ENCODE measurements at places on chromosomes 2 and 18.

- DNase-seq = no peak
Observed at GRCh38 chr18:59835605-59836379, 64.0 kb upstream of the PMAIP1 start.

- no peak for DNase-seq
Observed at GRCh38 chr2:20381457-20381856, 30.8 kb upstream of the PUM2 start.

- DNase-seq = no peak
Observed at GRCh38 chr2:206083602-206084438, 2.2 kb downstream of the INO80D start.

DNA sequence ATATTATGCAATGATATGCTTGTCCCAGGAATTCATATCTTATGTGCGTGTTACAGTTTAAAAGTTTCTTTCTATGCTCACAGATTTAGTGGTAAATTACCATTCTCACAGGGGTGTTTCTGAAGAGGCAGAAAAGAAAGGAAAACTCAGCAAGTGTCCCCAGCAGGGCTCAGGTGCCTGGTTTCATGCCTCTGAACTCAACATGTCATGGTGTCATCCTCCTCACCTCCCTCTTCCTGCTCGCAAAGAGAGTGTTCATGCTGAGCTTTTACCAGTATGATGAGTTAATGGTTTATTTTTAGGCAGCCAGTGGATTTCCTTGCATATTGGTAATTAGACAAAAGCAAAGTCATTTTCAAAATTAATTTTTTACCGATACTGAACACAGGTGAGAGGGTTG, 492.9 kb upstream of the ZEB2 start:
- no peak for DNase-seq

GRCh38 chr2:64036034-64036705, 16.9 kb upstream of the VPS54 start:
- DNase-seq = peak; percentile 60

DNA sequence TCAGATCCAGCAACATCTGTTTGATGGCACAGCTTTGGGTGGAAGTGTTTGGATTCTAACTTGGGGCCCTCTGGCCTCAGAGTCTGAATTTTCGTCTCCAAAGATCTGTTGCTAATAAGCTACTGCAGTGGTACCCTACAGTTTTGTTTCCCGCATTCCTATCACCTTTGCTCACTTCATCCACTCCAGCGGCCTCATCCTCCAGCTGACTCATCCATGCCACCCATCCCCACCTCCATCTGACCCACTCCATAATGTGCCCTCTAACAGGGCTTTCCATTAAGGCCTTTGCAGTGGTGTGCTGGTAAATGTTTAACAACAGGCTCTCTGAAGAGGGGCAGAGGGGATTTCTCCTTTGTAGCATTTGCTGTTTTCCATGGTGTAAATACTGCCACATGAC, 225.5 kb downstream of the TGIF1 start:
- DNase-seq = no peak

DNA sequence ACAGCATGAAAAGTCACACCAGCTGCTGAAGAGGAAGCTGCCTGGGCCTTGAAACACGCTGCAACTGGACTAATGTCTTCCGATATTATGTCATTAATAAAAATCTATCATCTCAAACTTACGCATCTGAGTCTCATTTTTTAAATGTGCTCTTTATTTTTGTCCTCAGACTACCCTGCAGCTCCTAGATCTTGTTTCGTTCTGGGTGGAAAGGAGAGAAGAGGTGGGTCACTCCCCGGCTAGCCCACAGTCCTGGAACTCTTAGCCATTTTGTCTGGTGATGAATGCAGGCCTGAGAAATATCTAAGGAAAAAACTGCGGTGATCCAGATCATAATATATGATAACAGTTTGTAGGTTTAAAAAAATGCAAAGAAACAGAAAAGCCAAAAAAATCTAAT, 73.3 kb downstream of the TXNL1 start:
- no peak for DNase-seq

GRCh38 chr2:73260338-73260984, 23.8 kb downstream of the FBXO41 start:
- no peak for DNase-seq

GRCh38 chr2:33366473-33366872, 110.0 kb upstream of the RASGRP3 start:
- DNase-seq = no peak

GRCh38 chr2:173654161-173654895, 299.7 kb downstream of the CDCA7 start:
- no peak for DNase-seq

DNA sequence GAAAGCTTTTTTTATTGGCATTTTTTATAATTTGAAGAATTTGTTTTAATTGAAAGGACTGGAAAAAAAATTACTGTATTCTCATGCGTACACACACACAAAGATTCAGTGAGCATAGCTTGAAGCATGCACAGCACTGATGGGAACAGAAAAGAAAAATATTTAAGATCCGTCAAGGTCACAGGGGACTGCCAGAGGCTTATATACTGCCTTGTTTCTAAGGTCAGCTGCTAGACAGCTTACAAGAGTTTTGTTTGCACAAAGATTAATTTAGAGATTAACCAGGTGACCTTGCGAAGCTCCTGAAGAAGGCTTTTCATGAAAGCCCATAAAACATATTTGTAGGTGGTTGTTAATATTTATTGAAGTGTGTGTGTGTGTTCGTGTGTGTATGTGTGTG, 396.3 kb downstream of the TRIB2 start:
- DNase-seq = no peak

DNA sequence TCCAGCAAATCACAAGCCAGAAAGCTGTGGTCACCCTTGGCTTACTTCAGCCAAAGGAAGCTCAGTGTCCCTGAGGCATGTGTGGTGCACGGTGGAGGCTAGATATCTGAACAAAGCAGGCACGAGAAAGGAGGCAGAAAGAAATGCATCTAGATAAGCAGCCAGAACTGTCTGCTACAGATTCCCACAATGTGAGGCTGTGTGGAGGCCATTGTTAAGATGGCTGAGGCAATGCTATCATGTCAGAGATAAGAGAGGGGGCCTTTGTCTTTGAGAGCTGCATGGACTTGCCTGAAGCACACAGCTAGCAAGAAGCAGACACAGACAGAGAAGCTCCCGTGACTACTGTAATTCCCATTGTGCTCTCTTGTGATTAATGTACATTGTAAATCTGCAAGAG, 110.5 kb upstream of the LYPD6 start:
- no peak for DNase-seq

- DNase-seq = peak; percentile 76
Observed at GRCh38 chr18:51153659-51154371, 43.7 kb downstream of the MEX3C start.

GRCh38 chr2:197239434-197239833, 71.1 kb downstream of the ANKRD44 start:
- DNase-seq = no peak

DNA sequence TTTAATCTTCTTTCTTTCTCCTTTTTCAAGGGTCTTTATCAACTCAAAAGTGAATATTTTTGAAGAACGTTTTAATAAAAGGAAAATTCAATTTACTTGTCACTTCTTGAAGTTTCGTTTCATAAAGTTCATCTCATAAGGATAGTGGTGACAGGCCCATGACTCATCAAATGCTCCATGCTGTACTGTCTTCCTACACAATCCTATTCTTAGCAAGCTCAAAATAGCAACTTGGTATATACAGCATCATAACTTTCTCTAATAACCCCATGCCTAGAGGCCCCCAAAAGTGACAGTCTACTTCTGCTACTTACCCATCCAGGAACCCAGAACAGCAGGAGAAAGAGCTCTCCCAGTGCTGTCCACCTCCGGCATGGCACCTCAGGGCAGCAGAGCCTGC, 7.7 kb downstream of the FBXO15 start:
- DNase-seq = no peak

GRCh38 chr2:174449033-174449432, 37.8 kb downstream of the GPR155 start:
- no peak for DNase-seq

GRCh38 chr2:72780477-72780876, 45.4 kb downstream of the EXOC6B start:
- DNase-seq = no peak

- DNase-seq = no peak
Observed at GRCh38 chr2:211836409-211836808, 702.2 kb downstream of the ERBB4 start.

DNA sequence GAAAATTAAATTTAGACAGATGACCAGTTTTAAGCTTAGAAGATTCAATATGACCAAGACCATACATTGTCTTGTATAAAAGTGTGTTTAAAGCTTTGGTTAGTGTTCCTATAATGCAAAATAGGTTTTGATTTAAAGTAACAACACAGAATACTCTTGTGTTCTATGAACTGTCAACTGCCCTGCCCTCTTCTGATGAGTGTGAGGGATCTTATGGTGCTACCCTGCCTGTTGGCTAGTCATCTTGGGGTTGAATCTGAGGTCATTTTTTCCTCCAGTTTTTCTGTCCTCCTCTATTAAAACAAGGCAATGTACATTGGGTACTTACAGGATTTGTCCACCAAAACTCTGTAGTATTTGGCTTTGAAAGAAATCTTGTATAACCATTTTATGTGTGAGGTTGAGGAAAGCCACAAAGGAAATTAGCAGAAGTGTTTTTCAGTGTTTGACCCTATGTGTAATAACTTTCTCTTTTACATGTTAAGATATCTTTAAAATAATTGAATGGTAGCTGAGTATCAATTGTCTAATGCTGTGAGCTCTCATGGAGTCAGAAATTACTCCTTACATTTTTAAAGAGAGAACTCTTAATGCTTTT, 129.1 kb downstream of the SPTBN1 start:
- DNase-seq = no peak

DNA sequence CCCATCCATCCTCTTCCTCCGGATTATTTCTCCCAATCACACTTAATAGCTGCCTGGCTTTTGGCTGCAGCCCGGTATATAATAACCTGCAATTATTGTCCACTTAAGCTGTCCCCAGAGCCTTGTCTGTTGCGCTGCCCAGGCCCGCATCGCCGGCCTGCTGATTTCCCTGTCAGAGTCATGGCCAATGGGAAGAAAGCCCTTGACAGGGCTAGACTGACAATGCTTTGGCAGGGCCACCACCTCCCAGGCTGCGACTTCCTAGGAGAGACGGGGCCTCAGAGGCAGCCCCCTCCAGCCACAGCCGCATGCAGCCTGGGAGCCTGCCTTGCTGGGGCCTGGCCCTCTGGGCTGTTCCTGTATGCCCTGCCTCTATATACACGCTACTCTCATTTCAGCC, 10.0 kb upstream of the CELF4 start:
- no peak for DNase-seq

- DNase-seq = peak; percentile 62
Observed at GRCh38 chr2:131673400-131674173, 145.9 kb downstream of the CCDC74A start.

GRCh38 chr2:79916285-79916684, 388.3 kb downstream of the LRRTM1 start:
- no peak for DNase-seq

DNA sequence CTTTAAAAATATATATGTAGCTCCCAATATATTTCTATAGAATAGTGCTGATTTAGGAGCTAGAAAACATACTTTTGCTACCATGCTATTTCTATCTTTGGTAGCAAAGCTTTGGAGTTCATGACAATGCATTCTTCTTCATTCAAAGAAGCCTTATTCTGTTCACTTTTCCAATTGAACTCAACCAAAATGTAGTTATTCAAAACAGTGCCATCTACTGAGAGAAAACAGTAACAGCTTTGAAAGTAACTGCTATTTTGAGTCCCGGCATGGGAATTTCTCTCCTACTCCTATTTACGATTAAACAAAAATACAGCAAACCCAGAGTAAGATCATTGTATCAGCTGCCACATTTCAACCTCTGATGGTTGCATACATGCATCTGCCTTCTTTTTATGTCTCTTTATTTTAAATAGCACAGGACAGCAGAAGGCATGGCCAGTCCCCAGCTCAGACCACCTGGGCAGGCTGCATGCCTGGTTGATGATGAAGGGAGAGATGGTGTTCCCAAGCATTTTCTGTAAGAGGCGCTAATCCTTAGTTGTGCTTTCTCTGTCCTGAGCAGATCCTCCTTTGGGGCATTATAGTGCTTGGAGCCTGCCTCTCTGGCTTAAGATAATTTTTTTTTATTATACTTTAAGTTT, 69.7 kb upstream of the SULT1C3 start:
- DNase-seq = no peak

DNA sequence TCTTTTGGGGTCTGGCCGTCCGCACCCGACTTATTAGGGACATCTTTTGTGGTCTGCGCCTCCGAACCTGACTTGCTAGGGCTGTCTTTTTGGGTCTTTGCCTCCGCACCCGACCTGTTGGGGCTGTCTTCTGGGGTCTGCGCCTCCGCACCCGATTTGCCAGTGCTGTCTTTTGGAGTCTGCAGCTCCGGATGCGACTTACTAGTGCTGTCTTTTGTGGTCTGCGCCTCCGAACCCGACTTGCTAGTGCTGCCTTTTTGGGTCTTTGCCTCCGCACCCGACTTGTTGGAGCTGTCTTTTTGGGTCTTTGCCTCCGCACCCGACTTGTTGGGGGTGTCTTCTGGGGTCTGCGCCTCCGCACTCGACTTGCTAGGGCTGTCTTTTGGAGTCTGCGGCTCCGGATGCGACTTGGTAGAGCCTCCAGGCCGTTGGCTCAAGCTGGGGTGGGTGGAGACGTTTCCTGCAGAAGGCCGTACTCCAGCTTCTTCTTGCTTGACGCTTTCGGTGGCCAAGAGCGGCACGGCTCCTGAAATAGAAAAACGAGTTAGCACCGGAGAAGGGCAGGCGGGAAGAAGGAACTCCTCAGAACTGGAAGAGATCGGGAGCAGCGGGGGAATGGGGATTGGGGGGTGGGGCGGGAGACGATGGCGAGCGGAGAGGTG, 498 bp downstream of the TGOLN2 start:
- DNase-seq = peak; percentile 58

- no peak for DNase-seq
Observed at GRCh38 chr2:25041307-25041927, 459 bp upstream of the EFR3B start.
